Esophagus muscularis mucosa (tissue), 4 donors: ENCODE measurements at places on chromosomes 5 and 9. TPM values are rescaled to one million over a fixed set of nuclear protein-coding genes. Genes with fewer than 3 reads are reported as not detected.

The FOXD4L5 gene
- total RNA-seq = not detected

The FBXW2 gene
- 55.9 TPM for total RNA-seq

The IFNA6 gene
- not detected for total RNA-seq

The FCHSD1 gene
- total RNA-seq = 10.4 TPM

The NIPAL4 gene
- total RNA-seq = 1.6 TPM

The RNF183 gene
- not detected for total RNA-seq

The OR2K2 gene
- not detected for total RNA-seq

The SPINK7 gene
- total RNA-seq = not detected

The TLR4 gene
- 19.2 TPM for total RNA-seq

The PKD2L2 gene
- total RNA-seq = not detected

DNA sequence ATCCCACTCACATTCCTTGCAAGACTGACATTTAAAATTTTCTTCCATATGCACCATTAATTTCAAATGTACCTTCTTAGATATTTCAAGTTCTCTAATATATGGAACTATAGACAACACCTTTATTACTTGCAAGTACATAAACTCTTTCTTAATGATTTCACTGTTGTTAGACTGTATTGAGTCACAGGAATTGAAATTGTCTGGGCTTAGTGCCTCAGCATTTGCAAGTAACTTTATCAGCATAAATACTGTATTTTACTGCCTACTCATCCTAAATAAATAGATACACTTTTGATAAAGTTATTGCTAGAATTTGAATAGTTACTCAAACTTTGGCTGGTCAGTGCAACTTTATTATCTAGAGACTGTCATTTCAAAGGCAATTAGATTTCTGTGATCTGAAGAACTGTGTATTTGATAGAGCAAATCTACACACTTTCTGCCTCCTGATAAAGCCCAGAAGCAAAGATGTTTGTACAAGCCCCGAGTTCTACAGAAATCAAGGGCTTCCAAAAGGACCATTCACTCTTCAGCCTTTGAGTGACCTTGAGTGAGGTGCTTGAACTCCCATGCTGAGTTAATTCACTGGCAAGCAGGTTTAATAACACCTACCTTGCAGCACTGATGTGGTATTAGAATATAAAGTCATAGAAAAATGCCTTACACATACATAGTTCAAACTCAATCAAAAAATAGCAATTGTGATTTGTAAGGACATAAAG, 91.6 kb downstream of the COX7C start:
- DNase-seq = no peak

GRCh38 chr5:134252671-134253070, 26.8 kb upstream of the PPP2CA start:
- no peak for DNase-seq

DNA sequence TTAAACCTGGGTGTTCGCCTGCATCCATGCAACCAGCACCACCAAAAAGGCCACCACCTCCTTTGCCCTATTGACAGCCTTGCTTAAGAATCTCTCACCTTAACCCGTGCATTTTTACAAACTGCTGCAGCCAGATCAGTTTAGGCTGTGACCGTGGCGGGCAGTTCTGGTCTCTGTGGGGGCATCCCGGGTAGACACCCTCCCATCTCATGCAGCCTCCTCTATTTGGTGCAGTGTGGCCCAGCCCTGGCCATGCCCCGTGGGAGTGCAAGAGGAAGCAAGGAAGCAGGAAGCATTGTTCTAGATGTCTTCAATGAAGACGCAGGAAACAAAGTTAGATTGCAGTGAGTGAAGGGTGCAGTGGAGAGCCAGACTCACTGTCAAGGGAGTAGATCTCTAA, 108.8 kb upstream of the MVB12B start:
- peak; percentile 62 for DNase-seq

DNA sequence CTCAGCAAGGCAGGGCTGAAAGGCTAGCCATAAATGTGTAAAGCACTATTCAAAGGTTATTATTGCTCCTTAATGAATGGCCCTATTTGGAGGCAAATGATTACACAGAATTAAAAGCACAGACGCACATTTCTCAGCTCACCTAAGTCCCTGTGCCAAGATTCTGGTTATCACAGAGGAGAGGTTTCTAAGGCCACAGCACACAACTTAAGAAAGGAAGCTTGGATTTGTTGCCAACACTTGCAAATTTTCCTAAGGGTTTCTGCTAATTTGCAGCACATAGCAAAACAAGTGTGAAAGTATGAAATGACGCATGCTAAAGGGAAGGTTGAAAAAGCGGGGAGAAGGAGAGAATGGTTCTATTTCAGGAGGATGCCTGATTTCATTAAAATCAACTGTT, 834.1 kb upstream of the C9orf72 start:
- DNase-seq = no peak

DNA sequence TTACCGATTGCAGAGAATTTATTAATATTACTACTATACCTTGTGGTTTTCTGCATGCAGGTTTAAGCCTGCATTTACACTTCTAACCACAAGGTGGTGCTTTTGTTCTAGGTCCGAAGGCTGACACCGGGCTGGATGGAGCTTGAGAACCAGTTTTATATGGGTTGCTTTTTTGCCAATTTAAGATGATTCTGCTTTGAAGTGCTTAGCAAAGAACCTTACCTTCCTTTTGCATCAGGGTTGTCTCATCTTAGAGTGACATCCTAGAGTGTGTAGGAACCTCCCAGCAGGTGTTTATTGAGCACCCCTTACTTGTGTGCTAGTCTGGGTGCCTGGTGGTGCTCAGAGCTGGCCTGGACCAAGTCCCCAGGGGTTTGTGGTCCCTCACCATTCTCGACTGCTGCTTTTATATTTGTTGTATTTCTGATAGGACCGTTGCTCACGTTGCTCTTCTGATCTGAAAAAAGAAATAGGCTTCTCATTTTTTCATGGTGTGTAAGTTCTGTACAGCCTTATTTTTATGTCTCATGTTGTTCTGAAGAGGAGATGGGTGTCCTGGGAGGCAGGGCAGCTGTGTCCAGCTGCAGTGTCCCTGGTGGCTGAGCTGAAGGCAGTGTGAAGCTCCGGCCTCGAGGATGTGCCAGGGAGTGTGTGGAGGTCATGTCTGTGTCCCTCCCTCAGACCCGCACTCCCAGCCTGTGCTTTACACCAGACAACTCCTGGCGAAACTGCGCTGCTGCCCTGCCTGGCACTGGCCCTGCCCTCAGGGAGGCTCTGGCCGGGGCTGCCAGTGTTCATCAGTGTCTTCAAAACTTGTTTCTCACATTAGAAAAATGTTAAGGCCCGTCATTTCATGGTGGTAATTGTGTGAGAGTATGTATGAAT, 54.3 kb downstream of the EHMT1 start:
- no peak for DNase-seq

- DNase-seq = no peak
These were observed 35.4 kb upstream of the MSH3 start for GRCh38 chr5:80619086-80619485.

GRCh38 chr5:130102960-130103359, 198.7 kb downstream of the CHSY3 start:
- DNase-seq = no peak

DNA sequence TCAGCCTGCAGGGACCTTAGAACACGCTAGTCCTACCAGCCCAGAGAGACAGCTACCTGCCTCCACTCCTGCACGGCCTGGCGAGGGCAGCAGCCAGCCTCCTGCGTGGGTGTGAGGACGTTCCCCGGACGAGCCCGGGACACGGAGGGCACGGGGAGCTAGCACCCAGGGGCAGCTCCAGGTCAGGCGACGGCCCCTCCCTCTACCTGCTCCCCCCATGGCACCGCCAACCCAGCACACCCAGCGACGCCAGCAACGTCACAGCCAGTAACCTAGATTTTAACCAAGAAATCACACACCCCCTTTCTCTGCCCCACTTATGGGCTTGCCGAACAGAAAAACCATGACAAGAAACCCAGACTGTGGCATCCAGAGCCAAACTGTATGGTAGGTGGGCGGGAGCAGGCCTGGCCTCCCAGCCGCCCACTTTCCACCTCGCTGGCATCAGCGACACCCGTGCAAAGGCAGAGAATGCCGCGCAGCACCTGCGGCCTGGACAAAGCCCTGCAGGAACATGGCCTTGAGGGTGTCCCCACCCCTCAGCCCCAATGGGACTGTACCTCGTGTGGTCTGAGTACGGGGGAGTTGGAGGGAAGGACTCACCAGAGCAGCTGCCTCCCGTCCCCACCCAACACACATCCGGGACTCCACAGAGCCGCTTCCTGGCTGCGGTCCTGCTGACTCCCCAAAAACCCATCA, 47.9 kb downstream of the NACC2 start:
- no peak for DNase-seq

DNA sequence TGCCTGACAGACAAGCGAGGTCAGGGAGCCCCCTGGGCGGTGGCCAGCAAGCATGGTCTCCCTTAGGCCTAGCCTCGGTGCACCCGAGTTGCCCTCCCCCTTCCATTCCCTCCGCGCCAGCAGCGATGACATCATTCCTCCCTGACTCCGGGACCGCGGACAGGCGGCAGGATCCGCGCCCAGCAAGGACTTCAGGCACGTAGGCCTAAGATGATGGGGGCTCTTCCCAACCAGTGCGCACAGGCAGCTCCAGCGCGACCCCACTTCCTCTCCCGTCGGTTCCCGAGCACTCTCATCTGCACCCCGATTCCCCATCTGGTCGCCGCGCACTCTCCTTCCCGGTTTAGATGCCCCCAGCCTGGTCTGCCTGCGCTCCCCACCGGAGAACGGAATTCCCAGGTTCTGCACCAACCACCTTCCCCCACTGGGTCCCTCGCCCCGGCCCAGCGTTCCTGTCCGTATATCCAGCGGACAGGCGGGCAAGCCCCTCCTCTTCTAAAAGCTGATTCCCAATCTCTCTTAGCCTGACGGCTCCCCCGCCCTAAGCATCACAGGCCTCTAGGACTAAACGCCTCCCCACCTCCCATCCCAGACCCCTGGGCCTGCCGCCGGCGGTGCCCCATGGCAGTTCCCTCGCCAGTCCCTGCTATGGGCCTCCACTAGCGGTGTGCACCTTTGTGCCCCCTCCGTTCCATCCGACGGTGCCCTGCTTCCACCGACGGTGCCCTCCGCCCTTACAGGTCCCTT, 931 bp downstream of the FAM219A start:
- no peak for DNase-seq

DNA sequence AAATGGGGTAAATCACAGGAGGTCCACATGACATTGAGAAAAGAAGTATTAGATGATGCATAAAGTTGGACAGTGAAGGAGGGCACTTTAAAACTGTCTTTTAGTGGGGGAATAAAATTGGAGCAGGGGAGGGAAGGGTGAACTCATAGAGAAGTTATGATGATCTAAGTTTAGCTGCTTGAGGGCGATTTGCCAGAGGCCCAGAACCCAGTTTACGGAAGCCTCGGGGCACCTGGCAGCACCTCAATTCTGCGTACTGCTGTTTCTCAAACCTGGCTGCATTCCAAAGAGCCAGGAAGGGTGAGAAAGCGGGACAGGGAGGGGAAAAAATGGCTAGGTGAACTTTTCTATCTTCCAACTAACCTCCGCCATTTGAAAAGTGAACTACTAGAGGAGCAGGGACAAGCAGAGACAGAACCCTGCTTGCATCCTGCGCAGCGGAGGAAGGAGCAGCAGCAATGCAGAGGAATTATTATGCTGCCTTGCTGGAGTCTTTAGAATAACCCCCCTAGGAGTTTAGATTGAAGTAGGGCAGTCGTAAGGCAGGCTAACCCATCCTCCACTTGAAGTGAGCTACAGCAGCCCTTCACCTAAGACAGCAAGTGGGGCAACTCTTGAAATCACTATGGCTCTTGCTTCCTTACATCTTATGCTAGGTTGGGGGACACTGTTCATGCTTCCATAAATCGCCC, 316.8 kb downstream of the BRINP1 start:
- no peak for DNase-seq

DNA sequence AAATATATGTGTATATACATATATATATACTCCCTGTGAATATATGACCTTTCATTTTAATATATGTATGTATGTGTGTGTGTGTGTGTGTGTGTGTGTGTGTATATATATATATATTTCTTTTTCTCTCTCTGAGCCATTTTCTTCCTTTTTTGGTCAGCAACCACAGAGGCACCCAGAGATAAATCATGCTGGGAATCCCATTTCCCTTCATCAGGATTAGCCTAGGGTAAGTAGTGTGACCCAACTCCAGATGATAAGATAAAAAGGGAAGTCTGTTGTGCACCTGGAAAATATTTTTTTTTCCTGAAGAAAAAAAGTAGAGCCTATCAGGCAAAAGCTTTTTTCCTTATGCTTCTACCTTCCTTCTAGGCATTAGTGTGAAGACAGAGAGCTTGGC, 25.4 kb upstream of the SUB1 start:
- DNase-seq = no peak

DNA sequence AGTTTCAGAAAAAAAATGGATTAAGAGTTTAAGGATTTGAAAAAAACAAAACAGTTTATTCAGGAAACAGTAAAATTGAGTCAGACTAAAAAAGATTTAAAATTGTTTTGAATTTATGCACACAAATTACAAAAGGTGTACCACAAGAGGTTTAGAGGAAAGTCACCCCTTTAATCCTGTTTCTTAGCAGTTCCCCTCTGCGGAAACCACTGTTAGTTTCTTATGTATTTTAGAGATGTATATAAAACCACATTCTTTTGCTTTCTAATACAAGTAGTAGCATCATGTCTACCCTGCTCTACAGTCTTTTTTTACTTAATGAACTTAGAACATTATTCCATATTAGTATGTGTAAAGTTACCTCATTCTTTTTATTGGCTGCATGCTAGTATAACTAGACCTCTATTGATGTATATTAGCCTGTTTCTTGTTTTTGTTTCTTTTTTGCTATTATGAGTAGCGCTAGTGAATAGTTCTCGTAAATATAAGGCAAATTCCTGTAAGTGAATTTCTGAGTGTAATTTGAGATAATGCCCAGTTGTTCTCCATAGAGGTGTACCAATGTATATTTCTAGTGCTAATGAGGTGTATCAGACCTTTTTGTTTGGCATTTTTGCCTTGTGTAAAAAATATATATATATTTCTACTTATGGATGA, 20.0 kb downstream of the GPBP1 start:
- DNase-seq = no peak

DNA sequence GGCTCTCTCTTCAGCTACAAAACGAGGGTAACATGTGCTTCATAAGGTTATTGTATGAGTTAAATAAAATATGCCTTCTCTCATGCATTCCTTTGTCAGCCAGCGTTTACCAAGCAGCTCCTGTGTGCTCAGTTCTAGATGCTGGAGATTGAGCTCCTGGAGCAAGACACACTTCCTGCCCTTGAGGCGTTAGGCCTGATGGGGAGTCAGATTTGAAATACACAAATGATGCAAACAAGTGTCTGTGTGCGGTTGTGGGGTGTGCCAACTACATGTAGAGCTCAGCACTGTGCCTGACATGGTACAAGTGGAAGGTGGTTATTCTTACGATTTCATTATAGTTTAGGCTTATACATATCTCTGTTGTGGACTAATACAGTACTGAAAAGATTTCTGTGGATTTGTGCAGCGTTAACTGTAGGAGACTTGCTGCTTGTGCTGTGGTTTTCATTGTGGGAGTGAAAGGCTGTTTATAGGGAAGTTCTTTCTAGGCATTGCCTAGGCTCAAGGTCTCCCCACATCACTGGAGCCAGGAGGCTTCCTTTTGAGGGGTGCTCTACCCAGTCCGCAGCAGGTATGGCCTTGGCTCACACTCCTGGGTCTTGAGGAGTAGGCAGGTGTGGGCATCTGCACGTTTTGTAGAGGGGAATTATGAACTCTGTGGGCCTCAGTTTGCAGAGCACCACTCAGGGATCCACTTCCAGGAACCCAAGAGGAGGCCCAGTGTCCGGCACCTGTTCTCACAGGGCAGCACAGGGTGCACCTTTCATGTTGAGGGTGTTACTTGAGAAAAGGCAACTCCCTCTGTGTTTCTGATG, 39.8 kb upstream of the ANGPTL2 start:
- no peak for DNase-seq

GRCh38 chr5:126794157-126794828, 17.4 kb downstream of the LMNB1 start:
- no peak for DNase-seq
